Urinary bladder (tissue), 4 donors: ENCODE measurements at places on chromosomes 1 and 21. TPM values are rescaled to one million over a fixed set of nuclear protein-coding genes. Genes with fewer than 3 reads are reported as not detected.

DNA sequence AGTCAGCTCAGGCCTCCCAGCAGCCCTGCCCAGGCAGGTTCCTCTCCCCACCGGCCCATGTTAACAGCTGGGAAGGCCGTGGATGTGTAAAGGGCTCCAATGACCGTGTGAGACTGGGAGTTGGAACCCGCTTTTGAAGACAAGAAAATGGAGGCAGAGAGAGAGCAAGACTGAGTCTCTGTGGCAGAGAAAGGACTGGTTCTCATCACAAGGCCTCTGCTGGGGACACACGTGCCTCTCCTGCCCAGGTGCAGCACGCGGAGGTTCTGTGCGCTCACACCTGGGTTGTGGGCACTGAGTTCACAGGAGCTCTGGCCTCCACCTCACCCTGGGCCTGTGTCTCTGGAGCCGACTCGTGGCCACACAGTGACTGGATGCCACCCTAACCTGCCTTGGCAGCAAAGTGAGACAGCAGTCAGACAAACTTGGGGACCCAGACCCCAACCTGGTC, 27.0 kb downstream of the RUNX3 start:
- no peak for DNase-seq

DNA sequence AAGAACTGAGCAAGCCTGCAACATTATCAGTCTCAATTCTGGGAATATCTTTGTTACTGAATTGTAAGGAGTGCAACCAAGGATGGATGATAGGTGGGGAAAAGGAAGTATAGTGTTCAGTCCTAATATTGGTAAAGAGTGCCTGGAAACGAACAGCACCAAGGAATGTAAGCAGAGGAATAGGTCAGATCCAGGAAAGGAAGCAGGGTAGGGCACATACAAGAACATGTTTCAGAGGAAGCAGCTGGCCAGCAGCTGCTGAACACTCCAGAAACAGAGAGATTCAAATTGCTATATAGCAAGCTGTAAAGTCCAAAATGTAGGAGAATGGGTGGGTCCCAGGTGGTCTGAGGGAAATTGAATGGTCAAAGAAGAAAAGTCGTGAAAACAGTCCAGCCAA, 37.9 kb downstream of the CRB1 start:
- DNase-seq = no peak

DNA sequence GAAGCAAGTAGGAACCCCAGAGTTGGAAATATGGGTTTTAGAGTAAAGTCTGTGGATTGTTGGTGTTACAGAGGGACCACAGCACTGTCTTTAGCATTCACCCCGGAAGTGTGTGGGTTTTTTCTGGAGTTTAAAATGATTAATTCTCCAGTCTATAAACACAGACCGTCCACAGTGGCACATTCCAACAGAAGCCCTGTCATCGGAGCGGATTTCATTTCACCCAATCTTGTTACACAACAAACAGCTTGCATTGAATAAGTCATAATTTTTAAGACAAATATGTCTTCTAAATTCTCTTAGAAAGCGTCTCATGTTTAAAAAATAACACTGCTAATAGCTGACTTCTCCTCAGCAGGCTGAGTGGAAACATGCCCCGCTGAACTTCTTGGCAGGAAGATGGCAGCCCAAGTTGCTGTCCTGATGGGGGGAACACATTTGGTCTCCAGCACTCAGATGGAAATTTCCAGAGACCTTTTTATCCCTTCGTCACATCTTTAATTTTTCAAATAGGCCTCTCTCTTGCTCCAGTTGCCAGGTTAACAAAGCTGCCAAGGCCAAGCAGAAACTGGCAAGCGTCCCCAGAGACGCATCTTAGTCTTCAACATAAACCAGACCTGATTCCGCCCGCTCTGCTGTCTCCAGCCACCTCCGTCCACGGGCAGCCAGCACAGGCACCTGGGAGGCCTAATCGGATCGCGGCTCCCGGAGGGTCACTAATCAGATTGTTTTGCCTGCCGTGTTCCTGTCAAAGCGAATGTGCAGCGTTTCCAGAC, 28.8 kb upstream of the SLC19A1 start:
- no peak for DNase-seq

DNA sequence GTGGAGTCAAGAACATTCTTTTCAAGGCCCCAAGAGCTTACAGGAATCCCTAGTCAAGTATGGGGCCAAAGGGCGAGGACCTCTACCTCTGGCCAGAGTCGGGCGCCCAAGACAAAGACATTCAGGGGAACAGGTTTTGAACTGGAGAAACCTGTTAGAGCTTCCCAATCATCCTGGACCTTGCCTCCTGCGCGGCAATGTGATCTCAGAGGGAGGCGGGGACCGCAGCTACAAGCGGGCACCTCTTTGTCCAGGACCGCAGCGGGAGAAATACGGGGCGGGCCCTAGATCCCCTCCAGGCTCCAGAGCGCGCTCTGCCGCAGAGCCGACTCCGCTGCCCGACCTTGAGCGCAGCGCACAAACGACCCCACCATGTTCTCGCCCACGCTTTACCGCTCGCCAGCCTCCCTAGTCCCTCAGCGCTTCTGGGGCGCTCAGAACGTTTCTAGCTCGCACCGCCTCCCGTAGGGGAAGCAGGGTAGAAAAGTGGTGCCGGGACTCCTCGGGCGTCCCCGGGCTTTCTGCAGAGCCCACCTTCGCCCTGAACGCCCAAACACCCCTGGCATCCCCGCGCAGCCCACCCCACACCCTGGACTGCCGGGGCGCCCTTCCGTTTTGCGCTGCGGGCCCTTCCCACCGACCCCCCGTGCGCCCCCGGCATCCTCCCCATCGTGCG, 28.1 kb downstream of the RABIF start:
- peak; percentile 58 for DNase-seq

GRCh38 chr1:152034324-152034653, 2.5 kb downstream of the S100A11 start:
- DNase-seq = no peak

- no peak for DNase-seq
Measured at GRCh38 chr1:242178924-242179708, 180.2 kb upstream of the MAP1LC3C start.

DNA sequence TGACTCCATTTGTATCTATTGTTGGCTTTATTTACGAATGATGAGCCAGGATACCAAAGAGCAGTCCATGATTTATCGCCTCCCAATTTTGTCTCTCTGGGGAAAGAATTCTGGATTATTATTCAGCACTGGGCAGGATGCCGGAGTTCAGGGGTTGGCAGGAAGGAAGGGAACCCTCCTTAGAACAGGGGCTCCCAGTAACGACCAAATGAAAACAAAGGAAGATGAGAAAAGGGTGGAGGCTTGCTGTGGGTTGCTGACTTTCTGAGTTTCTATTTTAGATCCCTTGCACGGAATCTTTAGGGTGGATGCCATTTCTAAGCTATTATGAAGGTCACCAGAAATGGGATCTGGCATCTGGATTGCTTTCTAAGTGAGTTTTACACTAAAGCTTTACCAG, 231.2 kb upstream of the LYPLAL1 start:
- no peak for DNase-seq

- no peak for DNase-seq
Measured at GRCh38 chr1:85846706-85847105, 138.5 kb upstream of the ZNHIT6 start.

- DNase-seq = no peak
Measured at GRCh38 chr1:221366495-221367110, 375.3 kb downstream of the DUSP10 start.

The RC3H1 gene
- 43.3 TPM for total RNA-seq

DNA sequence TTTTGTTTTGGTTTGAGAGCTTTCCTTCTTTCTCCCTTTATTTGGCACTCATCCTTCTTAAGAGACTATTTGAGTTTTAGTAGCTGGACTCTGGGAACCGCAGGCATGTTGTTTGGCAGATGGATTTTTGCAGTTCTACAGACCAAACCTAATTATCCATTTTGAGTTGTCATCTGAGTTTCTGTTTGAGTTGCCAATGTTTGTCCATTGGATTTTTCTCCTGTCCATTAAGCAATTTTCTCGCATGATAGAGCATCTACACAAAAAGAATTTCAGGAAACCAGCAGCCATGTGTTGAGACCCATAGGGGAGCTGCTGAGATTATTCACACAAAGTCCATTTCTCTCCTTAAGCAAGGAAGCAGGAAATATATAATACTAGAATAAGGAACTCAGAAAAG, 17.2 kb upstream of the CXADR start:
- no peak for DNase-seq

GRCh38 chr1:234851450-234852438, 241.8 kb upstream of the IRF2BP2 start:
- DNase-seq = no peak

DNA sequence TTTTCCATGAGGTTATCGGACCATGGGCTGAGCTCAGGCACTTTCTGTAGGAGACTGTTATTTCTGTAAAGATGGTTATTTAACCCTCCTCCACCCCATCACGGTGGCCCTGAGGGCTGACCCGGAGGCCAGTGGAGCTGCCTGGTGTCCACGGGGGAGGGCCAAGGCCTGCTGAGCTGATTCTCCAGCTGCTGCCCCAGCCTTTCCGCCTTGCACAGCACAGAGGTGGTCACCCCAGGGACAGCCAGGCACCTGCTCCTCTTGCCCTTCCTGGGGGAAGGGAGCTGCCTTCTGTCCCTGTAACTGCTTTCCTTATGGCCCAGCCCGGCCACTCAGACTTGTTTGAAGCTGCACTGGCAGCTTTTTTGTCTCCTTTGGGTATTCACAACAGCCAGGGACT, 2.6 kb upstream of the CCDC28B start:
- DNase-seq = no peak

The PTPN14 gene
- 39.2 TPM for total RNA-seq
